ENCODE measurements at places on chromosomes 6 and 20.

- no peak for DNase-seq
Observed at GRCh38 chr6:15507746-15508145, 155.1 kb downstream of the DTNBP1 start.

DNA sequence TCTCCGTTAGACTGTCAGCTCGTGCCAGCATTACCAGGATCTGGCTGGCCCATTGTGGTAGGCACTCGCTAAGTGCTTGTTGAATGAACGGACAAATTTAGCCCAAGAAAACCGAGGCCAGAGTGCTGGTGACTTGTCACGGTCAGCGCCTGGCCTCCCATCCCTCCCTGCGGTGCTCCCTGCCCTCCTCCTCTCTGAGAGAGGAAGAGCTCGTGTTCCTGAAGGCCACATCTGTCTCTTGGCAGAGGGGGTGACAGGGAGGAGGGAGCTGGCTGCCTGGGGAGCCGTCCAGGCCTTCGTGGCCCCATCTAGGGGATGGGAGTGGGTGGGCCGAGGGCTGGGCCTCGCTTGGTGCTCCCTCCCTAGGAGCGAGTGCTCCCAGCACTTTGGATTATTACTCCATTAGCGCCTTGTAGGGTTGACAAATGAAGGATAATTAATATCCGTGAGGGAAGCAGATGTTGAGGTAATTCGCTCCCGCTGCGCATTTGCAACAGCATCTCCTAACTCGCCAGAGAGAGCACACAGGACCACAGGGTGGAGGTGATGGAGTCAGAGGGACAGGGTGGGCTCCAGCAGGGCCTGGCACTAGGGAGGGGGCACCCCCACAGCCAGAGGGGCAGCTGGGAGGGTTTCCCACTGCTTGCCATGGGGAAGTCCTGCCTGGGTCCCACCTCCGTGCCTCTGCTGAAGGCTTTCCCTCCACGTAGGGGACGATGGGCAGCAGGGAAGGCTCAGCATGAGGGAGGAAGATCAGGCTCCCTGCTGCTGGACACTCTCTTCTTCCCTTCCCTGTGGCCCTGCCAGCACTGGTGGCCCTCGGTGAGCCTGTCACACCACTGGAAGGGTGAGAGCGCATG, 37.0 kb downstream of the VSTM2L start:
- DNase-seq: no peak

- no peak for DNase-seq
Observed at GRCh38 chr20:45500022-45500421, 15.4 kb downstream of the SPINT3 start.

DNA sequence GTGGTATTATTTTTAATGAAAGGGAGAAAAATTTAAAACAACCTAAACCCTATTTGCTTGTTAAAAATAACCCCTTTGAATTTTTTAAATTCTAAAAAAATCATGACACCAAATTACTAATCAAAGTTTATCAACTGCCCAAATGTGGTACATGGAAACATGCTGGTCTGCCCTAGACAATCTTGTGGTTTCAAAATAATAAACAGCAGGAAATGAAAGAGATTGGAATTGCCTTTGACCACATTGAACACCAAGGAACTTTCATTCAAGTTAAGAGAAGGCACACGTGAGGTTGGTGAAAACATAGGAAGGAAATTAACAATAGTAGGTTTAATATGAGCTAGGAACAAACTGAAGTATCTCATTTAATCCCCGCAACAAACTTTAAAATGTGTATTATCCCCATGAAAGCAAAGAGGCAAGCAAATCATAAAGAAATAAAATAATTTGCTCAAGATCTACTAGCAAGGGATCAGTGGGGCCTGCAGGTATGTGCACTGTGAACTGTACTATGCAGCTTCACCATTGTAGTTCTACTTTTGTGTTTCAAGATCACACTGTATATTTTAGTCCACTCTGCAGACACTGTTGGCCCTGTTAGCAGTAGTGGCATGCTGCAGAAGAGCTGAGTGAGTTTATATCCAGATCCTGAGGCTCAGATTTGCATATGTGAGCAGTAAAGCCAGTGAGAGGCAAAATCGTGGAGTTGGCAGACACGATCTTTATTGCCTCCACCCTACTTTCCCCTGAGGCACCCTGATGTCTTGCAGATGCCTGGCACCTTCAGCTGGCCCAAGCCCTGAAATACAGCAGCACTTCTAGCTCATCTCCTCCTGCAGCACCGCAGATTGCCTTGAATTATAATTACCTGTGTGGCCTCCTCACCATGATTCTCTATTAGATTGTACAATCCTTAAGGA, 157.8 kb upstream of the TENT5A start:
- DNase-seq: no peak

DNA sequence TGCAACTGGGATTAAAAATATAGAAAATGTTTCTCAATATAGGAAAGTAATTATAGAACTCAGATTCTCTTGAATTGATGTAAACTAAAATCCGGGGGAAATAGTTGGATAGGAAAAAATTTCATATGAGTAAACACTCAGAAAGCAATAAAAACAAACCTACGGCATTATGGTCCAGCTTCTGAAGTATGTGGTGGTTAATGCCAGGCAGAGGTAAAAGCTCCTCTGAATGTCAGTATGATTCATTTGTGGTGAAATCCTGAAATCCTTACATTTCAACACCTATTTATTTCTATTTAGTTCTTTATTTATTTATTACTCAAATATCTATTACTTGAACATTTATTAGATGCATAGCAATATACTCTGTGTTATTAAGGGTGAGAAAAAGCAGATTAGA, 145.1 kb downstream of the RIMS1 start:
- DNase-seq: no peak

- no peak for DNase-seq
Observed at GRCh38 chr6:3307436-3307835, 48.7 kb downstream of the PSMG4 start.

DNA sequence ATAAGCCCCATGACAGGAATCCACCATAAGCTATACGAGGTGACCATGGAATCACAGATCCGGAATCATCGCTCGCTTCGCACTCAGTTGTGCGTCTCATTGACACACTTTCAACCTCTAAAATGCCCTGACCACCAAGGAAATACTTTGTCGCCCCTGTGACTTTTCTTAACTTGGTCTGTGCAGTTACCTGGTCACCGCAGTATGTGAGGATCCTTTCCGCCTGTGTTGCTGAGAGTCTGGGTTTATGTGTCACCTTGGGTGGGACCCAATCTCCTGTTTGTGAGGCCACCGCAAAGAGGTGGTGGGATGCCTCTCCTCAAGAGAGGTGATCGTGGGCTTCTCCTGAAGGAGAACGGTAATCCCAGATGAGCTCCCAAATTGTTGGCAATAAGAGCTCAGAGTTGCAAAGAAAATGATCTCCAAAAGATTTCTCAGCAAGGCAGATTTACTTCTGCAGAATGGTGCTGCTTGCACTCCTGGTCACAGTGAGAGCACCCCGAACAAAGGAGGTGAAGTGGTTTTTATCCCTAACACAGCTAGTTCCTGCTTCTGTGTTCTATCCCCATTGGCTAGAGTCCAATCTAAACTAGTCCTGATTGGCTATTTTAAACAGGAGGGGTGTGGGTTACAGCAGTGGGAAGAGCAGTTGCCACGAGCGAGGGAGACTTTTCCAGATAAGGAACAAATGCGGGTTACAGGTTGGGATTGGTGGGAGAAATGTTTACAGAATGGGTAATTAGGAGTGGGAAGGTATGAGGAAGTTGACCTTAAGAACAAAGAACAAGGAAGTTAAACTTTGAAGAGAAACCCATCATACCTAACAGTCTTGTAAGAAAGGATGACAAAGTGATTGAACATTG, 9.1 kb upstream of the ZNFX1 start:
- DNase-seq: no peak

DNA sequence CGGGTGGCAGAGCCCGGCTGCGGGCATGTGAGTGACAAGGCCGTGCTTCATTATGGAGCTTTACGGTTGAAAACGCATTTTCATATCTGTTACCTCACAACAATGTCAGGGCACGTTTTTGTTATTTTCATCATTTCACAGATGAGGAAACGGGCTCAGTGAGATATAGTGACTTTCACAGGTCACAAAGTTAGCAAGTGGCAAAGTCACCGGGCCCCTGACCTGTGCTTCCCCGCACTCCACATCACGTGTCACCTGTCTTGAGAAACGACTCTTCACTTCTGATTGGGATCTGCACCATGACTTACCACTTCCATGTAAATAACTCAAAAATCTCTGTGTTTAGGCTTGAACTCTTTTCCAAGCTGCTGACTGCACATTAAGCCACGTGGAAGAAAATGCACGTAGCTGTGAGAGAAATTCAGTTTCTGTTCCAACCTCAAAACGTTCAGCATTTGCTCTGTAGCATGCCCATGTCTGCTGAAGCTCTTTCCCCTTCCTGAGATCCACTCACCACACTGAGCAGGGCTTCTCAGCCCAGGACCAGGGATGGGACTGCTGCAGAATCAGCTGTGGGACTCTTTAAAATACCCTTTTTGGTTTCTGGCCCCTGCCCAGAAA, 107.2 kb downstream of the ARMC2 start:
- no peak for DNase-seq

DNA sequence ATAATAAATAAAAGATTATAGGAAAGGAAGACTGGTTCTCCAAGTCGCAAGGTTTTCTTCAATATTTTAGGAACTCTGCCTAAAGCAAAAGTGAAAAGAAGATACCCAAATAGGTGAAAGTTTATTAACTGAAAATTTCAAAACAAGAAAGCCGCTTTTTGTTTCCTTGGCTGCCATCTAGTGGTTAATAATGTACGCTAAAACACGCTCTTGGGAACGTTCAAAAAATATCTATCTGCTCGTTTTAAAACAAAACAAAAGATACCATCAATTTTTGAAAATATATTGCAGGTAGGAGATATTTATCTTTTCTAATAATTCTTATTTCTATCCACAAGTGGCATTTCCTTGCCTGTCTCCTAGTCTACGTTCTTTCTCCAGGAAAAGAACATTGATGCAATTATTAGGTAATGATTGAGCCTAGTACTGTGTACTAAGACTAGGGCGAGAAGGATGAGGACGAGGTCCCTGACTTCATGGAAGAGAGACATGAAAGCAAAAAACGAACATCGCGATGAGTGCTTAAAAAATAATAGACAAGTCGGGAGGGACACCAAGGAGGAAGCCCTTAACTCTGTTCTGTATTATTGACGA, 97.2 kb downstream of the SPTLC3 start:
- no peak for DNase-seq

DNA sequence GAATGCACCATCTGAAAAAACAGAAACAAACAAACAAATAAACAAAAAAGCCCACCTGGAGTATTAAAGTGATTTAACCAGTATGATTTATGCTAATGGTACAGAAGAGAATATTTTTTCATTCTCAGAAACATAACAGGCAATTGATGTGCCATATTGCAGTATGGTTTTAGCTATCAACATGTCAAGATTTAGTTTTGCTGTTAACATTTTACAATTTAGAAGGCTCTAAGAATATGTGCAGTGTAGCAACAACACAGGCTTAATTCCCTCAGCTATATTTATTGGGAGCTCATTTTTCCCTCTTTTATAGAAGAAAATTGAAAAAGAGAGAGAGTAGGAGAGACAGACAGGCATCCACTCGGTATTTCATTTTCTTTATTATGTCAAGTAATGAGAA, 1022.7 kb upstream of the CITED2 start:
- DNase-seq: no peak

- DNase-seq: no peak
Observed at GRCh38 chr6:10964684-10965083, 77.8 kb downstream of the SYCP2L start.

DNA sequence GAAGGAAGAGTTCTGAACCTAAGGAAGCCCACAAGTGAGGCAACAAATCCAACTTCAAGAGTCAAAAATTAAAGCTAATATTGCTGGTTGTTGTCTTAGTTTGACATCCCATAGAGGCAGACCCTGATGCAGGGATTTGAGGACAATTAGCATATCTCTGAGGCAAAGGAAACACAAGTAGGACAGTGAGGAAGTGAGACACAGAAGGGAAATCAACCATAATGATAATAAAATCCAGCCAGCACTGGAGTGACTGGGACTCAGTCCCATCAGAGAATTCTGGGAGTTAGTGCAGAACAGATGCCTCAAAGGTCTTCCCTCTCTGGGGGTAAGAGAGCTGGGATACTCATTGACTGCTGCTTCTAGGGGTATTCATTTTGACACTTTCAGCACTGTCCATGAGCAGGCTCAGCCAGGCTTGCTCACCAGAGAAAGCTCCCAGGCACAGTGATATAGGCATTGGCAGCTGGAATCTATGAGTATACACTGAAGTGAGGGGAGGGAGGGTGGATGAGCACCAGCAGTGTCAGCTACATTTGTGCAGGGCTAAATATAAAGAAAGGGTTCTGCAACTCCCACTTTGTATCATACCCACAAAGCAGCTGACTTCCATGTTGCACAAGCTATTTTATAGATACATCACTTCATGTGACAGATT, 43.4 kb upstream of the SPTLC3 start:
- DNase-seq: no peak

GRCh38 chr6:112253498-112253840, 898 bp downstream of the LAMA4 start:
- DNase-seq: no peak

GRCh38 chr6:30530014-30530413, 26.3 kb downstream of the GNL1 start:
- no peak for DNase-seq

- no peak for DNase-seq
Observed at GRCh38 chr20:9400171-9401025, 114.0 kb upstream of the LAMP5 start.

DNA sequence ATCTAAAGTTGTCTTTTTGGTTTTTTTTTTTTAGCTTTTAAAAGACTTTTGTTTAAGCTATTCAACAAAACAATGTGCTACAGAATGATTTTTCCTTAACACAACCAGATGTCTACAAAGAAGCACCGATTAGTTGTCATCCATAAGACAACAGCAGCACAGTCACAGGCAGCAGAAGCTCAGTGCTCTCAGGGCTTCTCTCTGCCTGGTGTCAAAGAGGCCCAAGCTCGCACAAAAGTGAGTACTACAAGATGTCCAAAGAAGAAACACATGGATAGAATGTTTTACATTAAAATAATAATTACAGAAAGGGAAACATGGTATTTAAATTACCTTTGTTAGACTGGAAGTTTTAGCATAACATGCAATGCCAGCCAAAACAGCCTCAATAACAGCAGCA, 81.6 kb downstream of the DNAAF9 start:
- DNase-seq: no peak

GRCh38 chr6:2245877-2246863, 765 bp upstream of the GMDS start:
- DNase-seq: peak; percentile 84

- no peak for DNase-seq
Observed at GRCh38 chr6:87378947-87379346, 28.8 kb upstream of the CFAP206 start.

Data from psoas muscle (tissue), 8 donors.